MCF 10A (cell line): ENCODE measurements at places on chromosomes 2 and 18.

DNA sequence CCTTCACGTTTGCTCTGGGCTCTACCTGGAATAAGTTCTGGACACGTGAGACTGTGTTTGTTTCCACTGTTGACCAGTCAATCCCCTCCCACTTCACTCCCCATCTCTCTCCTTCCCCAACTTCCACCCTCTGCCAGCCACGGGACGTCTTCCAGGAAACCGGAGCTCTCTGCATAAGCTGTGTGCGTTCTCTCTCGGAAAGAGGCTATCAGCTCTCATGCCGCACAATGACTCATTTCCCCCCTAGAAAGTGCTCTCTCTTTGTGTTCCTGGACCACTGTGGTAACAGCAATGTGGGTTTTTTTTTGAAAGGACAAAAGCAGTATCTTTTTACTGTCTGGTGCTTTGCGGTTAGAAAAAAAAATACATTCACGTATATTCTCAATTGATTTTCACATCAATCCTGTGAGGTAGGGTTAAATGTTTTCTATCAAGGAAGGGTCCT lies 10.2 kb downstream of the PROKR1 start:
- peak; percentile 52 for DNase-seq

- no peak for DNase-seq
Observed at GRCh38 chr2:23350041-23350791, 34.8 kb upstream of the KLHL29 start.

DNA sequence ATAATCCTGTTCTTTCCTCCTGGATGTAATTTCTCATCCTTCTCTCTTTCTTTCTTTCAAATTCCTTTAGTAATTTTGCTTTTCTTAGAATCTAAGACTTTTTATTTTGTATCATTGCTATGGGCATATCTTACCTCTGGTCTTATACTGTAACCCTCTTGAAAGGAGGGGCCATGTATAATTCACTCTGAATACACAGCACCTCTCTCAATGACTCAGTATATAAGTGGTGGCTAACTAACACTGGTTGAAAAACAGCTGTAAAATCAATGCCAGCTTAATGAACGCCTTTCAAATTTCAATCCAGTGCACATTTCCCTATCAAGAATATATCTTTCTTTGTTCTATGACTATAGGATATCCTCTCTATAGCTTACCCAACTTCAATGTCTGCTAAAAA lies 53.7 kb downstream of the CWC22 start:
- DNase-seq, result no peak

DNA sequence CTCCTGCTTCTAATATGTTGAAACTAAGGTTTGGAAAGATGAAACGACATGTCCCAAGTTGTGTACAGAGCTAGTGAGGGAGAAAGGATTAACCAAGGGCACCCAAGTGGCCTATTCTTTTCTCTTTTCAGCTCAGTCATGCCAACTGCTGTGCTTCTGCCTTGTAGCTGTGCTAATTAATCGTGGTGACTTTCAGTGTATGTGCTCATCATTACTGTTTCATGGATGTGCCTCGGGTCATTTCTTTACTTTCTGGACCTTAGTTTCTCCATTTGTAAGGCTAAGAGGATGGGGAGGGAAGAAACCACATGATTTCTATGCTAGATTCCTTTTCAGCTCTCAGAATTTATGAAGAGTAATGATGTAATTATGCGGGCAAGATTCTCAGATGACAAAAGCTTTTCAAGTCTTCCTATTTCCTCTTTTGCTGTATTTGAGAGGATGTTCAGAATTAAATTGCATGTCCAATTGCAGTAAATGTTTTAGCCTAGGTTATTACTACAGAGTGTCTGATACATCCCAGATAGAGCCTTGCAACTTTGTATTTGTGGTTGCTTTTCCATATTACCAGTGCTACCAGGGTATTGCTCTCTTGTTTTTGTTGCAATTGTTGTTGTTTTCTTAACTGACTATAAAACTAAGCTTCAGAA lies 621.2 kb downstream of the CNTNAP5 start:
- DNase-seq, result no peak

GRCh38 chr2:127359520-127359919 lies 28.3 kb downstream of the MAP3K2 start:
- DNase-seq, result no peak

DNA sequence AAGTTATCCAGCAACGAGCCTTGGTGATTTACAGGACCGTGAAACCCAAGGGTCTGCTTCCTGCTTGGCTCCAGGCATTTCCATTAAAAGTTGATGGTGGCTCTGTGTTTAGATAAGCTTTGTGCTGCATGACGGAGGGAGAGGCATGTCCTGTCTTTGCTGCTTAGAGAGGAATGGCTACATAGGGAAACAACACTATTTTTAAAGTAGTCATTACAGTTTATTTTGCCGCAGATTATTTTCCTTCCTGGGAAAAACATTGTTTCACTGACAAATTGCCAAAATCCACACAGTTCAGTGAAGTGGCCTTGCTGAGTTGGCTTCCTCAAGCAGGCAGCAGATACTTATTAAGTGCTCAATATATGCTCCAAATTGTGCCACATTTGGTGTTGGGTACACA lies 98.5 kb downstream of the THSD7B start:
- no peak for DNase-seq

DNA sequence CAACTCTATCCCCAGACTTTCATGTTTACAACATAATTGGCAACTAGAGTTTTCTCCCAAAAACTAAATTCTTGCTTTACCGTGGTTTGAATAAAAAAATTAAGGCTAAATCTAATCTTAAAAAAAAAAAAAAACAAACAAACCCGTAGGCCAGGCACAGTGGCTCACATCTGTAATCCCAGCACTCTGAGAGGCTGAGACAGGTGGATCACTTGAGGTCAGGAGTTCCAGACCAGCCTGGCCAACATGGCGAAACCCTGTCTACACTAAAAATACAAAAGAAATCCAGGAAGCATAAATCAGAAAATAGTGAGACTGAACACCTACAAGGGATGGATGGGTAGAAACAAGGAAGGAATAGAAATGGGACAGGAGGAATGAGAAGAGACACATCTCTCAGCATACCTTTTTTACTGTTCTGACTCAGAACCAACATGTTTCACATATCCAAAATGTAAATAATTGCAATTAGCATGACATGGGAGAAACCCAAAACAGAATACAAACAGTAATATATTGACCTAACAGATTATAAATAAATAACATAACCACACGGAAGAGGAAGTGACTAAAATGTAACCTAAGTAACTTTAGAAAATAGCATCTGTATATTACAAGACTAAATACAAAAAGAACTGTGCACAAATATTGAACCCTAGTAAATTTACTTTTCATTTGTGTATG lies 17.5 kb downstream of the MGAT4A start:
- DNase-seq, result no peak

DNA sequence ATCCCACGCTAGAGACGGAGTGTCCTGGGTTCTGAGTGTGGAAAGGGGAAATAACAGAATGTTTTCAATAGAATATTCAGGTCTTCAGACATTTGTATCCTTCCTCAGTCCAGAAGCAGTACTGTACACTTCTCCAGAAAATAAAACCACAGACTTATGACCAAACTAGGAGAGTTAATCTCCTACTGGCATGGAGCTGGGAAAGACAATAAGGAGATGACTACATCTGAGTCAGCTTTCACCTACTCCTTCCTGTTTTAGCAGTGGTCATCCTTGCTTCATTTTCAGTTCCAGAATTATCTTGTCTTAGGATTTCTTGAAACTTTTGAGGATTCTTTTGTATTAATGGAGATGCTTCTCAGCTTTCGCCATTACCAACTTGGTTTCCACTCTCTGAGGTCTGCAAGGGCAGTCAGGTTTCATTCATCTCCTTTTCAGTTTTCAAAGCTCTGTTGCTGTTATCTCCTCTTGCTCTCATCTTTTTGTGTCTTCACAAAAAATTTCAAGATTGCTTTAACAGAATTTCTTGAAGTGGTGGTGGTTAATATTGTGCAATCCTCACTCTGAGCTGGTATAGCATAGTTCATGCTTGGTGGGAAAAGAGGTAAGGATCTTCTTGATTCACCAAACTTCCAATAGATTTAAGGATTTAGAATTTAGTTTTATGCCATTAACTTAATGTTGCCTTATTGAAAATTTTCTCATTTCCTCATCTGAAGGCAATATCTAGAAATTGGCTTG lies 23.7 kb upstream of the NR4A2 start:
- peak; percentile 62 for DNase-seq

GRCh38 chr18:5103693-5104092 lies 93.4 kb downstream of the AKAIN1 start:
- no peak for DNase-seq

- DNase-seq, result no peak
Observed at GRCh38 chr2:98533547-98533946, 74.8 kb downstream of the COA5 start.

- peak; percentile 60 for DNase-seq
Observed at GRCh38 chr18:12879840-12880540, 4.0 kb downstream of the PTPN2 start.

DNA sequence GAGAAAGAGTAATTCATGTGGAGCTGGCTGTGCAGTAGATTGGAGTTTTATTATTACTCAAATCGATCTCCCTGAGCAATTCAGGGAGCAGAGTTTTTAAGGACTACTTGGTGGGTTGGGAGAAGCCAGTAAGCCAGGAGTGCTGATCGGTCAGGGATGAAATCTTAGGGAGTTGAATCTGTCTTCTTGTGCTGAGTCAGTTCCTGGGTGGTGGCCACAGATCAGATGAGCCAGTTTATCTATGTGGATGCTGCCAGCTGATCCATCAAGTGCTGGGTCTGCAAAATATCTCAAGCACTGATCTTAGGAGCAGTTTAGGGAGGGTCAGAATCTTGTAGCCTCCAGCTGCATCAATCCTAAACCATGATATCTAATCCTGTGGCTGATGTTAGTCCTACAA lies 17.0 kb upstream of the UGT1A8 start:
- no peak for DNase-seq

DNA sequence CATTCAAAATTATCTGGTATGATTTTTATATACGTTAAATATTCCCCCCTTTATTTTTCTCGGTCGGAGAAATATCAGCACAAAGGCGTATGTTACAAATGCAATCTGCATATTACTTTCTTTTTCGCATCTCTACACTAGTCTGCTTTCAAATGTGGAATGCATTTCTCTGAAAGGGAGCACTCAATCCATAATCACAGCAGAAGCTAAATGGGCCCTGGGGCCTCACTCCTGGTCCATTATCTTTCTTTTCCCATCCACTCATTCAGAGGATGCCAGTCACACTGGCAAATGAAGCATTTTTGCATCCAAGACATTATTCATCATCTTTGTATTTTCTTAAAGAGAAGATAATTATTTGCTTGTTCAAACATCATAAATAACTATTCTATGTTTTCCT lies 295.2 kb upstream of the LRP1B start:
- DNase-seq, result no peak

GRCh38 chr2:219497495-219498279 lies 1.0 kb upstream of the GMPPA start:
- peak; percentile 75 for DNase-seq

GRCh38 chr2:79711098-79711497 lies 198.2 kb downstream of the CTNNA2 start:
- no peak for DNase-seq

DNA sequence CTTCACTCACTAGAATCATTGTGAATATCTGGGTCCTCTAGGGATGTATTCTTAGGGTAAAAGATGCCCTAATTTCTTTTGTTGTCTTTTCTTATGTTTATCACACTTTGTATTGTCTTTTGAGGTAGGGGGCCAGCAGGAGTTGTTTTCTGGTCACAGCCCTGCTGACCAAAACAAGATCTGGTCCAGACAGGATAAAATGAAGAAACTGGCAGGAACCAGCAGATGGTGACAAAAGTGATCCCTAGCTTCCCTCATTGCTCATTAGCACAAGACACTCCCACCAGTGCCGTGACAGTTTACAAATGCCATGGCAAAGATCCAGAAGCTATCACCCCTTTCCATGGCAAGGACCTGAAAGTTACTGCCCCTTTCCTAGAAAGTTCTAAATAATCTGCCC lies 81.7 kb upstream of the CCDC85A start:
- DNase-seq, result no peak

- no peak for DNase-seq
Observed at GRCh38 chr2:11396467-11397445, 52.3 kb upstream of the ROCK2 start.

- peak; percentile 83 for DNase-seq
Observed at GRCh38 chr2:121626777-121627524, 22.3 kb downstream of the CLASP1 start.

DNA sequence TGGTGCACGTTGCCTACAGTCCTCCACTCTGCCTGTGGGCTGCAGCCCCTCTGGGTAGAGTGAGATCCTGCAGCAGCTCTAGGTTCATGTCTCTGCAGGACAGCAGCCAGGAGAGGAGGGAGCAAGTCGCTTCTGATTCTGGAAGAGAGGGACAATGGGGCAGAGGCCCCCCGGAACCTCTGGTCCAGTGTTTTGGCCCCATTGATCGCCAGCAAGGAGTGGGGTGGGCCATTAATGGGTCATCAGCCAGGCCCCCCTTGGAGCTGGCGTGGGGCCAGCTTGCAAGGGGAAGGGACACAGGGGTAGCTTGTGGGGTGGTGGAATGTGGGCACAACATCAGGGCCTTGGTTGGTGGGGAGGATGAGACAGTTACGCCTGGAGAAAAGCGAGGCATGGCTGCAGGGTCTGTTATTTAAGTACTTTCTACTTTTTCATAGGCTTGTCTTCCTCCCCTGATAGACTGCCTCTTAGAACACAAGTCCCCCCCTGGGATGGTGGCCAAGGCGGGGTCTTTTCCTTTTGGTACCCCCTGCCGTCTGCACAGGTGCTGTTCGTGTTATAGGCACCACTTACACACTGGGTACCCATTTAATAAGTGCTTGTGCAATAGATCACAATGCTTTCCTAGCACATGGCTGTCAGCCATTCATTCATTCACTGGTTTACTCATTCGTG lies 44.6 kb downstream of the INHBB start:
- no peak for DNase-seq

DNA sequence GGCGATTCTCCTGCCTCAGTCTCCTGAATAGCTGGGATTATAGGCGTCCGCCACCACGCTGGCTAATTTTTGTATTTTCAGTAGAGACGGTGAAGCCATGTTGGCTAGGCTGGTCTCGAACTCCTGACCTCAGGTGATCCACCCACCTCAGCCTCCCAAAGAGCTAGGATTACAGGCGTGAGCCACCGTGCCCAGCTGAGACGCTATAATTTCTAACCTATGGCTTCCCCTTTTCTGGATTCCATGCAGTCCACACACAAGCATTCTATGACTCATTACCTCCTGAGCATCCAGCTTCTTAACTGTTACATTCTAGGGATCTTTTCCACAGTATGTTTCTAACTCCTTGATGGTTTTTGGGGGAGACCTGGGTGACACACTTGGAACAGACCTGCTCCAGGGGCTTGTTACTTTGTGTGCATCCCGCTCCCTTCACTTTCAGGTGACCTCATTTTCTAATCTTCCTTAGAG lies 11.8 kb upstream of the KCMF1 start:
- DNase-seq, result peak; percentile 77

GRCh38 chr18:2002151-2002550 lies 569.2 kb downstream of the METTL4 start:
- DNase-seq, result no peak
